Left lung (tissue), 14 donors: ENCODE measurements at places on chromosomes 1 and 21. TPM values are rescaled to one million over a fixed set of nuclear protein-coding genes. Genes with fewer than 3 reads are reported as not detected.

The SPATA6 gene
- 18.4 TPM for total RNA-seq

GRCh38 chr1:47187926-47188250 lies 1.9 kb downstream of the PDZK1IP1 start:
- DNase-seq = no peak

GRCh38 chr1:16018308-16018707 lies 465 bp upstream of the HSPB7 start:
- no peak for DNase-seq

The CFAP107 gene
- 1.1 TPM for total RNA-seq

The WNT4 gene
- 1.8 TPM for total RNA-seq

The LCE1C gene
- total RNA-seq = not detected

DNA sequence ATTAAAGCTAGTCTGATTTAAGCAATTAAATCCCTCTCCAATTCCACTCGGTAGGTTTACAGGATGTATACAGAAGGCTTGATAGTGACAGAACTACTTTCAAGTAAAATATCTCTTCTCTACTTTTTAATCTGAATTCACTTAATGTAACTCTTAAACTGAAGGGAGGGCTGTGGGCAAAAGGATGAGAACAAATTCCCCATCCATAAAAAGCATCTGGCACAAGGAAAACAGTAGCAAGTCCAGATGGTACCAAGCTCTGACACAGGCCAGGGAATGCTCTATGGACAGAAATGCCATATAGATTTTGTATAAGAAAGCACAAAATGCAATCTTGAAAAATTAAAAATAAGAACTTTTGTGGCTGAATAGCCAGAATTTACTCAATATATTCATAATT lies 53.1 kb upstream of the USH2A start:
- no peak for DNase-seq
